ENCODE measurements at places on chromosomes 3 and 15. TPM values are rescaled to one million over a fixed set of nuclear protein-coding genes. Genes with fewer than 3 reads are reported as not detected.

PCOLCE2 gene
- 14.6 TPM for total RNA-seq

P2RY1 gene
- total RNA-seq: 0.08 TPM

LSG1 gene
- total RNA-seq: 72.9 TPM

MINDY2 gene
- total RNA-seq: 6.8 TPM

DALRD3 gene
- total RNA-seq: 22.5 TPM

FOXL2 gene
- total RNA-seq: 12.7 TPM
